Aorta (tissue), 5 donors: ENCODE measurements at places on chromosomes 3 and 15. TPM values are rescaled to one million over a fixed set of nuclear protein-coding genes. Genes with fewer than 3 reads are reported as not detected.

The ZMAT3 gene
- total RNA-seq: 27.1 TPM

The TRH gene
- total RNA-seq: not detected

The MUC20 gene
- total RNA-seq: 17.8 TPM

The PRR20G gene
- total RNA-seq: not detected

DNA sequence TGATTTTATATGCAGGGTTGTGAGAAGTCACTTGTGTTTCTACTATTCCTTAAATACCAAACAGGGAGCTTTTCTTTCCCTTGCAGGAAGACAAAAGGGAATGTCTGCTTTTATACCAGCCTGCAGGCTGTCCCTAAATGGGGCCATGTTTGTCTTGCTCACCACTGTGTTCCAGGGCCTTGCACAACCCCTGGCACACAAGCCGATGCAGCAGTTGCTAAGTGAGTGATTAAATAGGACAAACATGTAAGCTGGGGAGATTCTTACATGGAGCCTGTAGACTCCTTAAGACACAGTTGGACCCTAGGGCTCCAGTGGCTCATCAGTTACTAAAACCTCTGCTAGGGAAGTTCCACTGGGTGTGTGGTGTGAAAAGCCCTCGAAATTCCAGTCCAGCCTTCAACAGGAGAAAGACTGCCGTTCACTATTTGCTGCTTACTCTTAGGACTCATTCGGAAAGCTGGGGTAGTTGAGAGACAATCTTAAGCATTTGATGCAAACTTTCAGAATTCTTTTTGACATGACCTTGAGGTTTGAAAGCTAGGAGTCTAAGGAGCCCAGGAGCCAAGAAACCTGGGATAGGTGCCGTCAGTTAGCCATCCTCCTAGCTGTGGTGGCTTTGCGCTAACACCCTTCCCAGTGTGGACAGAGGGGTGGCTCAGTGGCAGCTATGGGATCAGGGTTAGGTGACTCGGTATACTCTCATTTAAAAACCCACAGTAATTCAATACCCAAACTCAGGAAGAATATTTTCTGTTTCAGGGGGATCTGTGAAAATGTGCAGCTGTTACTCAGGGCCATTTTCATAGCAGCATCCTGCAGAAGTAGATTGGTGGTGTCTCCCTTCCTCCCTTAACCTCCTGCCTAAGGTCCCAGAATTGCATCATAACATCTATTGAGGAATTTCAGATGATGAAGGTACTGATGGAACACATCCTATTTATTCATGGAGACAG, 39.1 kb downstream of the SYNM start:
- H3K27me3 ChIP-seq: no peaks in the 10 kb centered on the region
- H3K36me3 ChIP-seq: no peaks in the 10 kb centered on the region
- H3K27ac ChIP-seq: peak overlapping the region; percentile 59

DNA sequence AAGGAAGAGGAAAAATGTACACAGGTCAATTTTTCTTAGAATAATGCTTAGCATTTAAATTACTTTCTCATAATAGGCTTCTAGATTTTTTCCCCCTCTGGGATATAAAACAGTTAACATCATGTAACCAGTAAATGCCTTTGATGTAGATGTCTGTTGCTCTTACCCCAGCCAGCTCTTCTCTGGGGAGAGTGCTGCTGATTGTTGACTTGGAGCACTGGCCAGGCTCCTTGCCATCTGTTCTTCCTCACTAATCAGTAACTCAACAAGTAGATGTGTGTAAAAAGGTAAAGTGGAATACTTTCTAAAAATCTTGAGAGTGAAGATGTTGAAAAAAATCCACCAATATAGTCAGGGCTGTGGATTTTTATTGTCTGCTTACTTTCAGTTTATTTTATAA, 42.2 kb downstream of the RIOX2 start:
- H3K36me3 ChIP-seq: peaks cover 6% of the 10 kb centered on the region
- no peak for DNase-seq
- no peak overlapping the region for H3K27ac ChIP-seq

DNA sequence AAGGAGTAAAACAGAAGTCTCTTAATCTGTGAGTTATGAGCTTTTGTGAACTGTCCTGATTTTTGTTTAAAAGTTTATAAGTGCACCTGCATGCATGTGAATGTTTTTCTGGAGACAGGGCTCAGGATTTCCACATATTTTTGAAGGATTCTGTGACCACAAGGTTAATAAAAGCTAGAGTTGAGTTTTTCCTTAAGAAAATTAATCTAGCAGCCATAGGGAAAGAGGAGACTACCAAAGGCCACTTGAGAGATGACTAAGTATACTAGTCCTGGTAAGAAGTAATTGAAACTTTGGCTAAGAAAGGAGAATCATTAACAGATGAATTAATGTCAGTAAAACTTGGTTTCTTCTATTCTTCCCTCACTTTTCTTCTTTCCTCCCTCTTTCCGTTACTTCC, 176.8 kb upstream of the EPHA3 start:
- DNase-seq: no peak
- H3K4me3 ChIP-seq: no peak overlapping the region
- no peaks in the 10 kb centered on the region for H3K27me3 ChIP-seq
- no peak overlapping the region for H3K27ac ChIP-seq

GRCh38 chr3:69090021-69090420, 5.3 kb downstream of the ARL6IP5 start:
- H3K4me3 ChIP-seq: no peak overlapping the region
- no peak for DNase-seq
- H3K27me3 ChIP-seq: no peaks in the 10 kb centered on the region
- H3K4me1 ChIP-seq: peaks cover 9% of the 10 kb centered on the region
- H3K36me3 ChIP-seq: no peaks in the 10 kb centered on the region
- no peak overlapping the region for H3K27ac ChIP-seq

GRCh38 chr3:149306751-149307434, 26.5 kb downstream of the TM4SF18 start:
- no peaks in the 10 kb centered on the region for H3K36me3 ChIP-seq
- no peak overlapping the region for H3K27ac ChIP-seq
- no peak for DNase-seq
- H3K4me3 ChIP-seq: no peak overlapping the region
- no peaks in the 10 kb centered on the region for H3K27me3 ChIP-seq

DNA sequence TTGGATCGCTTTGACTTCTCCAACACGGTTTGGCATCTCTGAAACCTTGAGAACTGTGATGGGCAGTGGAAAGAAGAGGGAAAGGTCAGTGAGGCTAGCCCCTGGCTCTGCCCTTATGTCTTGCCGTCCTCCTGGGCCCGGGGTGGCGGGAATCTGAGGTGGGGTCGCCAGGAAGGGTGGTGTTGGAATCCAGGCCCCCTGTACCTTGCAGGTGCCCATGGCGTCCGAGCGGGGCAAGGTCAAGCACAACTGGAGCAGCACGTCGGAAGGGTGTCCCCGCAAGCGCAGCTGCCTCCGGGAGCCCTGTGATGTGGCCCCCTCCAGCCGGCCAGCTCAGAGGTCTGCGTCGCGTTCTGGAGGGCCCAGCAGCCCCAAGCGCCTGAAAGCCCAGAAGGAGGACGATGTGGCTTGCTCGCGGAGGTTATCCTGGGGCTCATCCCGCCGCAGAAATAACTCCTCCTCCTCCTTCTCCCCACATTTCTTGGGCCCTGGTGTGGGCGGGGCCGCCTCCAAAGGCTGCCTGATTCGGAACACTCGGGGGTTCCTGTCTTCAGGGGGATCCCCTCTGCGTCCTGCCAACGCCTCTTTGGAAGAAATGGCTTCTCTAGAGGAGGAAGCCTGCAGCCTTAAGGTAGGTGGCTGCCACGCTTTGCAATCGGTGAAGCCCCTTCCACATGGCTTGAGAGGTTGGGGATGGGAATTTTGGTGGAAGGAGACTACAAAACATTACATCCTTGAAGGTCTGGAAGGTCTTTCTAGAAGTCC, 907 bp downstream of the TATDN2 start:
- H3K36me3 ChIP-seq: no peaks in the 10 kb centered on the region
- H3K27me3 ChIP-seq: no peaks in the 10 kb centered on the region
- H3K4me1 ChIP-seq: no peaks in the 10 kb centered on the region
- H3K4me3 ChIP-seq: peak overlapping the region; percentile 58
- no peak overlapping the region for H3K27ac ChIP-seq

DNA sequence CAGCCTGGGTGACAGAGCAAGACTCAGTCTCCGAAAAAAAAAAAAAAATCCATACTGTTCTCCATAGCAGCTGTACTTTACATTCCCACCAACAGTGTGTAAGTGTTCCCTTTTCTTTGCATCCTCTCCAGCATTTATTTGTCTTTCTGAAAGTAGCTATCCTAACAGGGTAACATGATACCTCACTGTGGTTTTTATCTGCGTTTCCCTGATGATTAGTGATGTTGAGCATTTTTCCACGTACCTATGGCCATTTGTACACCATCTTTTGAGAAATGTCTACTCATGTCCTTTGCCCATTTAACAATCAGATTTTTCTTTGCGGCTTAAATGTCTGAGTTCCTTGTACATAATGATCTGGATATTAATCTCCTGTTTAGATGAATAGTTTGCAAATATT, 119.3 kb downstream of the RFX7 start:
- H3K27ac ChIP-seq: no peak overlapping the region
- no peak for DNase-seq
- no peaks in the 10 kb centered on the region for H3K36me3 ChIP-seq
- H3K4me1 ChIP-seq: no peaks in the 10 kb centered on the region

DNA sequence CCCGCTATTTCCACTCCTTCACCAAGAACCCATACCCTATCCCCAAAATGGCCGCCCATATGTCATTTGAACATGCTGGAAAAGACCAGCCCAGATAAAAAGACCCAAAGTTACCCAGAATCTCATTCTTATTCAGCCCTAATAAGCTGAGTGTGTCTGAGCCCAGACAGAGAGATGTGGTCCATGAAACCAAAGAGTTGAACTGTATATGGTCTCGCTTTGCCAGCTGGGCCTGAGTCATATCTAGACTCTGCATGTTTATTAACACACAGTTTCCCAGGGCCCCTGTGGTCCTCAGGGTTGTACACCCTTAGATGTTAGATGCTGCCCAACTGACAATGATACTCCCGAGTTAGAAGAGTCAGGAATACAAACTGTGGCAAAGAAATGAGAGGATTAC, 201.9 kb upstream of the STRIT1 start:
- no peak overlapping the region for H3K4me3 ChIP-seq
- no peaks in the 10 kb centered on the region for H3K27me3 ChIP-seq
- no peak for DNase-seq

- no peaks in the 10 kb centered on the region for H3K36me3 ChIP-seq
- no peak overlapping the region for H3K27ac ChIP-seq
- no peak for DNase-seq
- H3K4me3 ChIP-seq: no peak overlapping the region
- no peaks in the 10 kb centered on the region for H3K27me3 ChIP-seq
- H3K4me1 ChIP-seq: no peaks in the 10 kb centered on the region
These were observed 378.1 kb downstream of the NSUN3 start for GRCh38 chr3:94440767-94441493.

DNA sequence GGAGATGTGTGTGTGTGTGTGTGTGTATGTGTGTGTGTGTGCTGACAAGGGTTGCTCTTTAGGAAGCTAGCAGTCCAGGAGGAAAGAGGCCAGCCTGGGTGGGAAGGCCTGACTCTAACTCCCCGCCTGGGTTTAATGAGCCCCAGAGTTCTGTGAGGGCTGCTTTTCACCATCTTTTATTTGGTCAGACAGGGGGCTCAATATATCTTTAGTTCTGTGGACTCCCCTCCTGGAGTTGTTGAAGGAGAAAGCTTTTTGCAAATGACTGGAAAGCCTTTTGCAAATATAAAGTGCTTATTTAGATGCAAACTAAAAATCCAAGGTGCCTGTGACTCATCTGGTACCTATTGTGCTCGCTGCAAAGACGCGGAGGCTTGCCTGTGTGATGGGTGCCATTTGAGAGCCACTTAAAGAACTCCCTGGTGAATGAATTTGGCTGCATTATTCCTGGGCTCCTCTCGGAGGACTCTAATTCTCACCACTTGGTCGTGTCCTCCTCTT, 24.5 kb downstream of the DRD3 start:
- DNase-seq: no peak
- no peaks in the 10 kb centered on the region for H3K4me1 ChIP-seq
- H3K27me3 ChIP-seq: no peaks in the 10 kb centered on the region
- H3K36me3 ChIP-seq: no peaks in the 10 kb centered on the region
- H3K27ac ChIP-seq: no peak overlapping the region

DNA sequence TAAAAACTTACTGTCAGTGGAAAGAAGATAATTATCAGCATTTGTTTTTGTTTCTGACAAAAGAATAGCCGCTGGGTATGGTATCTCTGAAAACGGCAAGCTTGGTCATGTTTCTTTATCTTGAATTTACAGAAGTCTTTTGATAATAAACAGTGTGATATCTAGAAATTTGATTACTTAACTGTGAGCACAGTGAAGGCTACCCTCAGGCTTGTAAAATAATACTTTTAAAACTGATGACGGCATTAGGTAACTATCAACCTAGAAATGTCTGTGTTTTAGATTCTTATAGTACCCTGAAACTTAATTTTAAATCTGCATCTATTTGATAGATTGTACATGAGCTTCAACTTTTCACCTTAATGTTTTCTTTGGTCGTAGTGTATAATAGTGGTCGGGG, 43.4 kb downstream of the NSUN3 start:
- no peak for DNase-seq
- H3K27me3 ChIP-seq: no peaks in the 10 kb centered on the region
- no peaks in the 10 kb centered on the region for H3K4me1 ChIP-seq
- H3K27ac ChIP-seq: no peak overlapping the region
- peaks cover 3% of the 10 kb centered on the region for H3K36me3 ChIP-seq
- H3K4me3 ChIP-seq: no peak overlapping the region

DNA sequence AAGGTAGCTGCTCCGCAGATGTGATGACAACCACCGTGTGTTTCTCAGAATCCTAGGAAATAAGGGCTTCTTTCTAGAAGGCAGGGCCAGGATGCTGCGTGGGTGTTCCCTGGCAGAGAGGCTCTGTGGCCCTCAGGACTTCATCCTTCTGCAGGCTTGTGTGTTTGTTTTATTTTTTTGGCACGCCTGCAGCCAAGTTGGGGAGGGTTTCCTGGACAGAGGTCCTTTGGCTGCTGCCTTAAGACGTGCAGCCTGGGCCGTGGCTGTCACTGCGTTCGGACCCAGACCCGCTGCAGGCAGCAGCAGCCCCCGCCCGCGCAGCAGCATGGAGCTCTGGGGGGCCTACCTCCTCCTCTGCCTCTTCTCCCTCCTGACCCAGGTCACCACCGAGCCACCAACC, at the start of gene CLEC3B:
Gene CLEC3B (plus strand): TSS at position 266 of the 400 bp plus-strand sequence. CDS start 60 bp downstream, at position 326.
- H3K4me1 ChIP-seq: peaks cover 3% of the 10 kb centered on the region
- no peaks in the 10 kb centered on the region for H3K36me3 ChIP-seq
- DNase-seq: peak; percentile 89
- H3K27me3 ChIP-seq: no peaks in the 10 kb centered on the region
